IMR-90 (cell line): ENCODE measurements at places on chromosomes 6 and 20. TPM values are rescaled to one million over a fixed set of nuclear protein-coding genes. Genes with fewer than 3 reads are reported as not detected.

GRCh38 chr20:32628960-32629530 is 43.9 kb upstream of the NOL4L start:
- DNase-seq: no peak

DNA sequence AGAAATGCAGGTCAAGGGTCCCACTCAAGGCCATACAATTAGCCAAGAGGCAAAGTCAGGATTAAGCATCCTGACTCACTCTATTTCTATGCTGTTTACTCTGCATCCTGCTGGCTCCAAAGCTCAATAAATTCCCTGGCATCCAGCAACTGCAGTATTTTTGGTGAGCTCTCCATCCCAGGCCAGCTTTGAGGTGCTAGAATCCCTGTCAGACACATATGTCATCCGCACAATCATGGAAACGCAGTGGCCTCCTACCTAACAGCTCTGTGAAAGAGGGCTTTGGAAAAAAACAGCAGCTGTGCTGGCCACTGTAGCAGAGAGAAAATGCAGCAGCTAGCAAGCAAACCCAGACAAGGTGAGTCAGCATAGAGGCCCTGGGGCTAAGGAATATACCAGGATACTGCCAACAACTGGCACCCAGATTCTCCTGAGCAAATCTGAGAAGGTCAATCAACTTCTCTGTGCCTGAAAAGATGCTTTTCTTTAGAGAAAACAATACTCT is 58.4 kb downstream of the ANKEF1 start:
- peak; percentile 57 for DNase-seq

- DNase-seq: no peak
Measured at GRCh38 chr6:156283091-156283490, 494.1 kb upstream of the ARID1B start.

PSORS1C2 gene
- total RNA-seq: not detected in 2 replicates
